ENCODE measurements at places on chromosomes 5 and 9.

- no peaks in the 10 kb centered on the region for H3K27me3 ChIP-seq
- H3K27ac ChIP-seq: no peak overlapping the region
- H3K4me3 ChIP-seq: no peak overlapping the region
- peaks cover 24% of the 10 kb centered on the region for H3K4me1 ChIP-seq
Measured at GRCh38 chr5:151483176-151483575, 35.8 kb downstream of the SLC36A1 start.

GRCh38 chr5:23506329-23507236, 826 bp upstream of the PRDM9 start:
- DNase-seq: peak; percentile 67
- H3K36me3 ChIP-seq: no peaks in the 10 kb centered on the region
- no peaks in the 10 kb centered on the region for H3K4me1 ChIP-seq

GRCh38 chr5:133432956-133433532, 179.3 kb downstream of the FSTL4 start:
- H3K27ac ChIP-seq: no peak overlapping the region
- H3K4me3 ChIP-seq: no peak overlapping the region
- no peaks in the 10 kb centered on the region for H3K27me3 ChIP-seq
- no peaks in the 10 kb centered on the region for H3K36me3 ChIP-seq
- peaks cover 55% of the 10 kb centered on the region for H3K4me1 ChIP-seq
- DNase-seq: no peak

DNA sequence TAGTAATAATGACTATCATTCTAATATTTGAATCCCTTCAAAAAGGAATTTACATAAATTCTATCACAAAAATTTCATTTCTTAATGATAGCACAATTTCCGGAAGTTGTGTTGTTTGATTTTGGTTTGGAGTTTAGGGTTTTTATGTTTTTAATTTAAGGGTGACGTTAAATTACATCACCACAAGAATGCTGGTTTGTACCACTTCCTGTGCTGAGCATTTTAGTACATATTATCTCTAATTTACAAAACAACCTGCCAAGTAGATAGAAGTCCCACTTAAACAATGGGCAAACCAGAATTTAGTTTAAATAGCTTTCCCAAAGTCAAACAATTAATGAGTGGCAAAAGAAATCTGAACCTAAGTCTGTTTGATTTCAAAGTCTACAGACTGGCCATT, 63.4 kb downstream of the DENND1A start:
- no peak overlapping the region for H3K4me3 ChIP-seq
- no peaks in the 10 kb centered on the region for H3K36me3 ChIP-seq

DNA sequence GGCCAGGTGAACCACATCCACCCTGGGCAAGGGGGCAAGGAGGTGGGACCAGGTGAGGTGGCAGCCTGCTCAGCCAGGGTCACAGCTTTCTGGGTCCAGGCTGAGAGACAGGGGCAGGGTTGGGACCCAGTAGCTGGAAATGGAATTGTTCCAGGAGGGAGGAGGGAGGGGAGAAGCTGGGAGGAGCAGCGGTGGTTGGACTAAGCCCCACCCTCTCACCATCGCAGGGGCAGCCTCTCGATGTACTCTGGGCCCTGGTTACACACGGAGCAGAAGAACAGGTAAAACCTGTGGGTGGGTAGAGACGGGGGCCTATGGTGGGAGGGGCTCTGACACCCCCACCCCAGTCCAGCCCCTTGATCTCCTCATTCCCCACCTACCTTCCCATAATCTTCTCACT, 11.2 kb downstream of the PHF19 start:
- no peak for DNase-seq
- H3K4me1 ChIP-seq: peaks cover 3% of the 10 kb centered on the region
- H3K36me3 ChIP-seq: no peaks in the 10 kb centered on the region
- no peak overlapping the region for H3K27ac ChIP-seq

DNA sequence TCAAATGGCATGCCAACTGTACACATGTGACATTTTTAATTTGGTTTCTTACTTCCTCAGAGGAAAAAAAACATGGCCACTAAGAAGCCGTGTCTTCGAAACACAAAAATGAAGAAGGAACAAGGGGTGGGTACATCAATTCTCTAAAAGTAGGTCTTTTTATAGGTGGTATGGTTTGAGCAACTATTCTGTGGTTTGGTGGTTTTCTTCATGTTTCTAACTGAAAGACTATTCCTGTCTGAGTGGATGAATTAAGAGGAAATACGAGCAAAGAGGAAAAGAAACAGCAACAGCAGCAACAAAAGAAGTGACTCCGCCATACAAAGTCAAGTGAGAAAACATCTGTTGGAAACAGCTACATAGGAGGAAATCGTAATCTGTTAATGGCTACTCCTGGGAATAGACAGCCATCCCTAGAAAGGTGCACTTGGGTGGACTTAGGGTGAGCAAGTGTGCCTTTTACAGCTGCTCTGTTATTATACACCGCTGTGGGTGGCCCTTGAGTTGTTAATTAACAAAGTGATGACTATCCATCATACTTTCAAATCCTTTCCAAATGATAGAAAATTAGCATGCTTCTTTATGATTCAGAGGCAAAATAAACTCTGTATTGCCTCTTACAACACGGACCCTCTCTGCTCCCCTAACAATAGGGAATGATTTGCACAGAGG, 575.8 kb downstream of the TLE1 start:
- no peaks in the 10 kb centered on the region for H3K27me3 ChIP-seq
- no peak overlapping the region for H3K27ac ChIP-seq
- no peaks in the 10 kb centered on the region for H3K36me3 ChIP-seq
- no peak overlapping the region for H3K4me3 ChIP-seq
- peaks cover 27% of the 10 kb centered on the region for H3K4me1 ChIP-seq

DNA sequence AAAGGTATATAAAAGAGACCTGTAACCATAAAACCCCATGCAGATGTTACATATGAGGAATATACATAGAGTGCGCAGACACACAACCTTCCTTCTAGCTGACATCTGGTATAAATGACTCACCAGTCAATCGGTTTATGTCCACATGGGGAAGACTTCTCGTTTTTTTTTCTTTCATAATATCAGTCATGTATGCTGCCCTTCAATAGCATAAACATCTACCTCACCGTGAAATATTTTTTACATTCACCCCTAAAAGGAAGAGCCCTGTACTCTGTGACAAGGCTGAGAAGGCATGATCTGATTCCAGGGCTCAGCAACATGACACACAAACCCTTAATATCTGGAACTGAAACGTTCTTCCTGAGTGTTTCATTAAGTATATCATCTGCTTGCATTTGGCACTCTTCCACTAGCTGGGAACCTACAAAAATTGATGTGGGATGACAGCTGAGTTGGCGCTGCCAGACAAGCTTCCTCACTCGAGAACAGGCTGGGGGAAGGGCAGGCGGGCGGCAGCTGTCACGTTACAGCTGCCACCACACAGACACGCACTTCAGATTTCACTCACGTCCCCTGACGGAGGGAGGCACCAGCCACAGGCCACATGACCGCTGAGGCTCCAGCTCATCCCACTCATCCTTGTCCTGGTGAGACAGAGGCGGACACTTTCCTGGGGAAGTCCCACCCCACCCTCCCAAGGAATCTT, 74.2 kb downstream of the SHB start:
- H3K27ac ChIP-seq: no peak overlapping the region
- no peak overlapping the region for H3K4me3 ChIP-seq
- no peaks in the 10 kb centered on the region for H3K36me3 ChIP-seq
- no peak for DNase-seq

GRCh38 chr5:135578305-135578684, 496 bp downstream of the CXCL14 start:
- no peak overlapping the region for H3K27ac ChIP-seq
- no peaks in the 10 kb centered on the region for H3K36me3 ChIP-seq
- H3K27me3 ChIP-seq: peaks cover 74% of the 10 kb centered on the region
- peak overlapping the region; percentile 50 for H3K4me3 ChIP-seq
- peak; percentile 17 for DNase-seq

- no peaks in the 10 kb centered on the region for H3K36me3 ChIP-seq
- no peaks in the 10 kb centered on the region for H3K27me3 ChIP-seq
- no peak overlapping the region for H3K4me3 ChIP-seq
- DNase-seq: no peak
- no peaks in the 10 kb centered on the region for H3K4me1 ChIP-seq
- no peak overlapping the region for H3K27ac ChIP-seq
Measured at GRCh38 chr5:155069961-155070360, 56.4 kb downstream of the KIF4B start.

DNA sequence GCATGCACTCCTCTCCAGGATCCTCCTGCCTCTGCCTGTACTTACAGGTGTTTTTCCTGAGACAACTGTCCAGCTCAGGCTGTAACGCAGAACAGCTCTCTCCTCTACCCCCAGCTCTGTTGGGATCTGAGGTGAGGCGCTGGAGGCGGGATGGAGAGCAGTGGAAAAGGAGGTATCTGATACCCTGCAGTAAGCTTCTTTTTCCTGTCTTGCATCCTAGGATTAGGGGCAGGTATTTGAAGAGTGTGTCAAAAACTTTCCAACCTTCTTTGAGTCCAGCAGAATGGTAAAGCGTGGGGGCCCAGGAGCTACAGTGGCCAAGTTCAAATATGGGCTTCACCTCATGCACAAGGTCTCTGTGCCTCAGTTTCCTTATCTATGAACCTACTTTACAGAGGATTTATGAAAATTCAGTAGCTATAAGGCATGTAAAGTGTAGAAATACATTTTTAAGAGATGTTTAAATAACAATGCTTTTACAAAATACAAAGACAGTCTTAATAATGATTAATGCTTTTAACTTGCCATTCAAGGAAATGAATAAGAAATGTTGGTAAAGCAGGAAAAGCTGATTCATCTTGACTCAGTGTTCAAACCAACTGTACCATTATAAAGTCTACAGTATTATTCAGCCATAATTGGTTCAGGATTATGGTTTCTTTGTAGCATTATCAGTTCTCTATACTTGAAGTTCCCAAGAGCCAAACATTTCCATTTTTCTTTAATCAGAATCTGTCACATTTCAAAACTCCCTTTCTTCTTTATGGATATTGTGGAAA, 26.1 kb downstream of the MAP1B start:
- no peaks in the 10 kb centered on the region for H3K36me3 ChIP-seq
- H3K4me3 ChIP-seq: no peak overlapping the region
- DNase-seq: no peak
